COR-L47 (cell line): ENCODE measurements at places on chromosomes 6 and 20.

DNA sequence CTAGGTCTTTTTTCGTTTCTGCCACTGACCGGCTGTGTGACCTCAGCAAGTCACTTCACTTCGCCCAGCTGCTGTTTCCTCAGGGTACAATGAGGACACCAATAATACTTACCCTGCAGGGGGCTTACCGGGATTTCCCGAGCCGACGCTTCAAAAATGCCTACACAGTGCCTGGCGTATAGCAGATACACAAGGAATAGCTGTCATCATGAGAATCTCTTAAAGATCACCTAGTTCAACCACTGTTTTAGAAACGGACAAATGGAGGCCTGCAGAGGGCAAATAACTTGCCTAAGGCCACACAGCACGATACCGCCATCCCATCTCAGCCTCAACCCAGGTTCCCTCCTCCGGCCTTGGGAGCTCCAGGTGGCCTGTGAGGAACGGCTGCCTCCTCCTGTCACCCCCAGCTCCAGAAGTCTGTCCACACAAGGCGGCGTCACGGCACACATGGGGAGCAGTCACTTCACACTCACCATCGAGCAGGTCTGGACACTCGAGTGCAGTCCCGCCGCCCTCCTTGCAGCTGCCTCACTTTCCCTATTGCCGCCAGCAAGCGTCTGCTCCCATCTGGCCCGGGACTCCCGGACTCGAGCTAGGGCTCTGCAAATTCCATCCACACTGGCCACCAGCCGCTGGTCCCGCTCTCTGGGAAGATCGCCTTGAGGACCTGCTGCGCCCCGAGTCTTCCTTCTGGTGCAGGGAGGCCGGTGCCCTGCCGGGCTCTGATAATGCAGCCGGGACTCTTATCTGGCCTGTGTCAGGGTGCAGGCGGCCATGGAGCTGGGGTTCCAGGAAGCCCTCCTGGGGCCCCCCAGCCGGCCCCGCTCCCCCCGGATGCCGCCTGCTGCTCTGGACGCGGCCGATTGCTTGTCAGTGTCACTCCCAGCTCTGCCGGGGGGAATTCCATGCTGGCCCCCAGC is at the start of gene RIPOR3:
Gene RIPOR3, minus strand, starts transcription at position 893 of the 923 bp plus-strand sequence. Its CDS starts 414 bp downstream, at position 479.
- no peak for DNase-seq

DNA sequence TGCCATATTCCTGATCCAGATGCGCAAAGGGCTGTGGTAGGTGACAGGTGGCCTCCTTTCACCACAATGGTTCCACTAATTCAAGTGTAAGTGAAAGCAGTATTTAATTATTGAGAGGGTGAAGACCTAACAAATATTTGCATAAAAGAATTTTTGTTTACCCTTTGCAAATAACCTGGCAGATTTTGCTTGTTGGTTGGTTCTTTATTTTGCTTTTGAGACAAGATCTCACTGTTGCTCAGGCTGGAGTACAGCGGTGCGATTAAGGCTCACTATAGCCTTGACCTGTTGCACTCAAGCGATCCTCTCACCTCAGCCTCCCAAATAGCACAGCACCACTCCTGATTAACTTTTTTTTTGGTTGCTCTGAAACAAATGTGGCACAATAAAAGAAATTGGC is 49.2 kb downstream of the PCNA start:
- DNase-seq: no peak

DNA sequence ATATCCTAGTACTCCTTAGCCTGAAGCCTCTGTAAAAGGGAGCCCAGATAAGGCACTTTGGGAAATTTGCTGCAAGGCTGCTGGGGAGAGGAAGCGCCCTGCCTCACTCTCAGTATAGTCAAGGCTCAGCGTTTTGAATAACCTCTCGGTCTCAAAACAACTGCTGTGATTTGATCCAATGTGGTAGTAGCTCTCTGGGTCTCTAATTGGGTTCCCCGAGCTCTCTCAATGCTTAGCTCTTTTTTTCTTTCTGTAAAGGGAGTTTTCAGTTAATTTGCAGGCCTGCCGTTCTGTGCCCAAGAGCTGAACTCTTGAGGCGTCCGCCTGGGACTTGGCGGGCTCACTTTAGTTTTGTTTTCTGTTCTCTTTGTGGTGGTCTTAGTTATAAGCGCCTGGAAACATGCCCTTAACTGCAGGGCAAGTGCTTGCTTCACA is 41.2 kb downstream of the ZHX3 start:
- DNase-seq: no peak

DNA sequence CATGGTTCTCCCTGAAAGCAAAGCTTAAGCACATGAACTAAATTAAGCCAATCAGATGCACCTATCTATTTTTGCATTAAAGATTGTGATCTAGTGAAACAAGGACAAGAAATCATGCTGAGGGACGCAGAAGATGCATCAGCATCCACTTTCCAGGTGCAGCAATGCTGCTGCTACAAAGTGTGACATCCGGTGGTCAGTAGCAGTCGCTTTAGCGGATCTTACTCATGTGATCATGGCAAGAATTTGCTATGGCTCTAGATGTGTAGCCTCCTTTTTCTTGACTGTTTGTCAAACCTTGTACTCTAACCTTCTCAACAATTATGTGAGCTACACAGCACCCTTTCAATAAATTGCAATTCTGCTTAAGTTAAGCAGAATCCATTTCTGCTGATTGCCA is 126.8 kb upstream of the SMLR1 start:
- no peak for DNase-seq

DNA sequence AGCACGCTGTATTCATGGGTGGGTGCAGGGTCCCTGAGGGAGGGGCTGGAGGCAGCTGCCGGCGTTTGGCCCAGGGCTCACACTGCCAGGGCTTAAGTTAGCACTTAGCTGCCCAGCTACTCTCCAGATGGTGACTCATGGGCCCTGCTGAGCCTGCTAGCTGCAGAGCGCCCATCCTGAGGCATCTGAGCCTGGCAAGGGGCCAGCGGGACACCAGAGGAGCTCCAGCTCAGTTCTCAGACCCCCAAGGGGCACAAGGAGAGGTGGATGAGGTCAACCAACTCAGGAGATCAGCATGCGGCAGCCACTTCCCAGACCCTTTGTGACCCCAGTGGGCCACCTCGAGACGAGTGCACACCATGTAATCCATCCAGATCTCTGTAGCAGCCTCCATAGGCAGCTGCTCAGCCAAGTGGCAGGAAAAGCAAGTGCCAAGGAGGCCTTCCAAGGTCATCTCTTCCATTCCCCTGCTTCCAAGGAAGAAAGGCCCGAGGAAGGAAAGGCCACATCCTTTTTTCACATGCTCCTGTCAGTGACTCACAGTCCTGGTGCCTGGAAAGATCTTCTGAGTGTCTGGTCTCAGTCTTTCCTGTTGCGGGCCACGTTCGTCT is 35.3 kb downstream of the FOXP4 start:
- DNase-seq: no peak

DNA sequence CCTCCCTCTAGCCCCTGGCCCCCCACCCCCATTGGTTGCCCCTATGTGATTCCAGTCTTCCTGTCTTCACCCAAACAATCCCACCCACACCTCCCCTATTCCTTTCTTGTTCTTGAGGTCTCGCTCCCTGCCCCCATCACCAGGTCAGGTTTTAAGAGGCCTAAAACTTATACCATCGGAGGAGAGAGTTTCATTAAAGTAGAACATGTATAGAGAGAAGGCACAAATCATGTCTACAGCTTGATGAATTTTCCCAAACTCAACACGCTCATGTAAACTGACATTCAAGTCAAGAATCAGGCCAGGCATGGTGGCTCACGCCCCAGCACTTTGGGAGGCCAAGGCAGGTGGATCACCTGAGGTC is 44.5 kb downstream of the TGM2 start:
- no peak for DNase-seq
